NCI-H524 treated with DMSO at 0.1 percent for 48 hours (cell line): ENCODE measurements at places on chromosomes 3 and 15.

DNA sequence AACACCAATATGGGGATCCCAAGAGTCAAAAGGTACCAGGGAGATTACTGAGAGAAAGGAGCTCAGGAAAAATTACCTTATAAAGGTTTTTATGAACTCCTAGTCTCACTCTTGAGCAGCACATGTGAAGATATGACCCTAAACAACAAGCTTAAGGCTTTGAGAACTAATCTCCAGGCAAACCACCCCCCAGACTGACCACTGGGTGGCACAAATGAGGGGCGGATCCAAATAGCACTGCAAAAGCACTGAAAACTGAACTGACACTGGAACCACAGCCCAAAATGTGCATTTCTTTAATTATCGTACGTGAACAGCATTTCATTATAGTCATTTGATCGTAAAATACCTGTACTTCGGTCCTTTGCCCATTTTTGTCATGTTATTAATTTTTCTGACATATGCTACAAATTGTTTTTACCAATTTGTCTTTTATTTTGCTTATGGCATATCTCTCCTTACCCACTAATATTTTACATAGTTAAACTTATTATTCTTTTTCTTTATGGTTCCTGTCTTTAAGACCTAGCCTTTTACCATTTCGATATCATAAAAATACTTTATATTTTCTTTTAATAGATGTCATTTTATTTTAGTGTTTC, 31.5 kb upstream of the TFDP2 start:
- no peak for DNase-seq

DNA sequence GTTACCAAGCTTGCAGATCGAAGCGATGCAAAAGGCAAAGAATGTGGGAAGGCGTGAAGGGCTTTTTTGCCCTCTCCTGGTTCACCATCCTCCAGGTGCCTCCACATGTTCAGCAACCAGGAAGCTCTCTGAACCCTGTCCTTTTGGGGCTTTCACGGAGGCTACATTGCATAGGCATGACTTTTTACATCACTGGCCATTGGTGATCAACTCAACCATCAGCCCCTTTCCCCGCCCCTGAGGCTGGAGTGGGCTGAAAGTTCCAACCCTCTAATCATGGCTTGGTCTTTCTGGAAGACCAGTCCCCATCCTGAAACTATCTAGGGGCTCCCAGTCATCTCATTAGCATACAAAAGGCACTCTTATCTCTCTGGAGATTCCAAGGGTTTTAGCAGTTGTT, 52.6 kb downstream of the UACA start:
- no peak for DNase-seq

DNA sequence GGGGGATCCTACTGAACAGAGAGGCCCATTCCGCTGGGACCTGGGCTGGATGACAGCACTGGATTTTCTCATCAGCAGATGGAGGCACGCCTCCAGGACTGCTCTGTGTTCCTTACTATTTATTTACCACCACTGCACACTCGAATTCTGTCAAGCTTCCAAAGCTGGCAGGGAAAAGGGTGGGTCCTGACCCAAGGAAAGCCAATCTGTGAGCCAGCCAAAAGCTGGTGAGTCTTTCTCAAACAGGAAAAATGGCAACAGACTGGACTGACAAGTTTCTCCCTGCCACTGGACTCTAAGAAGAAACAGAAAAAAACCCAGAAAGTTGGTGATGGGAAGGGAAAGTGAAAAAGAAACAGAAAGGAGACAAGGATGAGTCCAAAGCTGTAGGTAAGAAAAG, 37.8 kb downstream of the CD47 start:
- DNase-seq: no peak

- no peak for DNase-seq
These were observed 364.5 kb upstream of the EPHA3 start for GRCh38 chr3:88742674-88743507.

DNA sequence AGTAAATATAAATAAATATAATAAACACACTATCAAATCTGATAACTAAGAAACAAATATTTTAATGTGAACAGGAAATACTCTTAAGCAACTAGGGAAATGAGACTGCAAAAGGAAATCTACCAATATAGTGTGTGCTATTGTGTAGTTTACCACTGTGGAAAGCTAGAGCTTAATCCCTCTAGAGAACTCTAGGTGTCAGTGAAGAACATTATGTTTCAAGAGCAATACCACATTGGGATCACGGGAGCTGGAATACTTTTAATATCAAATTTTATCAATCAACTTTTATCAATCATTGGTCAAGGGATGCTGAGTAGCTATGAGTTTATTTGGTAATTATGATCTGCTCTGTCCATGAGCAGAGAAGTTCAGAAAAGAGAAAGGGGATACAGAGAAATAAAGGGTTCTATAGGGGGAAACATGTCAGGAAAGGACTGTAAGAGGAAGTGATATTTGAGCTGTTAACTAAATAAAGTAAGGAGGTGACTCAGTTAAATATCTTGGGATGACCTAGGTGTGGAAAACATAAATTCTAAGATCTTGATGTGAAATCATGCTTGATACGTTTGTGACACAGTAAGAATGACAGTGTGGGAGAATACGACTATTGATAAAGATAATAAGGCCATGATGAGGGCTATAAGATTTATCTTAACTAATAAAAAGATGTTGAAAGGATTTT, 762.2 kb upstream of the ALCAM start:
- DNase-seq: no peak

DNA sequence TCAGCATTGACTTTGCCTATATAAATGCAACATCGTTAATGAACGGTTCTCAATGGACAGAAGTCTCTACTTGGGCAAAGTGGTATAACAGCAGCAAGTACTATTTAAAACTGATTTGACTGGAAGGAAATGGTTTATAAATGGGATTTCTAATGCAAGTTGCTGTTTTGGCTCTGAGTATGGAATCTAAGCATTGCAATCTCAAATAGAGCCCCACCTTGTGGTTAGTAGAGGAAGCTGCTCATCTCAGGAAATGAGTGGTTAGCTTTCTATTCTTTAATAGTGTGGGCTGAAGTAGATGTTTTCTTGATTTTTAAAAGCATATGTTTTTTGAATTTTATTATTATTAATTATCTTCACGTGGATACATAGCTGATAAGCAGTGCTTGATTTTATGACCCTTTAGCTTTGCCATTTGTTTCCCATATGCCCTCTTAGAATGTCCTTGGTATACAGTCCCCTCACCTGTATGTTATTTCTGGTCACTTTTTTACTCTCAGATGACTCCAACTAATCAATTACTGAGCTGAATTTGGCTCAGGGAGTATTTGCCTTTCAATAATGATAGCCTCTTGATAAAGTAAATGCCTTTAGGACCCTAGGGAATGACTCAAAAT, 67.1 kb downstream of the OXSM start:
- no peak for DNase-seq

GRCh38 chr3:38645076-38645475, 4.4 kb downstream of the SCN5A start:
- DNase-seq: no peak

- no peak for DNase-seq
These were observed 84.8 kb upstream of the ARRDC4 start for GRCh38 chr15:97875513-97876280.

DNA sequence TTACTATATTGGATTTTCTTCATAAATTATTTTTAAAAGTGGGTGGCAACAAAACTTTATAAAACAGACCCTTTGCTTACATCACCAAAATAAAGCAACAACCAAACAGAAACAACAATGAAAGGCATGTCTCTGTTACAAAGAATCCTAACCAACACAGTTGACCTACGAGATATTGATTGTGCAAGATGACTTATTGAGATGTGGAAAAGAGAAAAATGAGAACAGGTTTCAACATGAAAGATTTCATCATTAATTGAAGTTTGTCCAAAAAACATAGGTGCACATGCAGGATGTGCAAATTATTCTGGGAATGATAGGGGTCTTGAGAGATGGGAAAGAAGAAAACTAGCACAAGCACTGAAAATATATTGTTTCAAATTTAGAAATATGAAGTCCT, 9.0 kb downstream of the GMNC start:
- no peak for DNase-seq
